ENCODE measurements at places on chromosomes 2 and 18. TPM values are rescaled to one million over a fixed set of nuclear protein-coding genes. Genes with fewer than 3 reads are reported as not detected.

Gene NEURL3
- not detected for total RNA-seq

DNA sequence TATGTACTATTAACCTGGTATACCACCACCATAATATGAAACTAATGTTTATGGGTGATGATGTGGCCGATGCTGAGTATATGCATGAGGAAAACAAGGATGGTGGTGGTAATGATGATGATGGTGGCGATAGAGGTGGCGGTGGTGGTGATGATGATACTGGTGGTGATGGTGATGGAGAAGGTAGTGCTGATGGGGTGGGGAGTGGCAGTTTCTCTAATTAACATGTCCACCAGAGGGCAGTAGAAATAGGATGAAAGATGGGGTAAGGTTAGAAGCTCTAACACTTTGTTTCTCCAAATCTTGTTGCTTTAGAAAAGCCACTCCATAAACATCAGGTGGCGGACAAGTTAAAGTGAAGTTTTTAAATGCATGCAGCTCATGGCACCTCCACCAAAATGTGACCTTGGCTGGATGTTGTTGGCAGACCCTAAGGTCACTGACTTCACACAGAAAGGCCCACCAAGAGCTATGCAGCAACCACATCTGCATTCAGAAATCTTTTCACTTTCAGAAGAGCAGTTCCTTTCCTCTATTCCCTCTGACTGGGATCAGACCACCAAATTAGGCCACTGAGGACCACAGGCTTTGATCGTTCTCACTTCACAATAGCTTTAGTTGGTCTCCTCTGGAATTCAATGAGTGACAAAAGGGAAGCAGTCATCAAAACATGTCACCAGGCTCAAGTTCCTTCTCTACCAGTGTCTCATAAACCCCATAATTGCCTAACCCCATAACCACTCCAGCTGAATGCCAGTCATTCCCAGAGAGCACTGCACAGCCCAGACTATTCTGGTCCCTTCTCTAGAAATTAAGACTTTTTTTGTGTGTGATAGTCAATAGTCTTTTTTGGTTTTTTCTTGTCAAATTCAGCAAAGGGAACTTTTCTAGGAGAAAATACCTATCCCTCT is 7.5 kb upstream of the BCL11A start:
- peak; percentile 56 for DNase-seq
- H3K36me3 ChIP-seq: no peaks in the 10 kb centered on the region
- peaks cover 16% of the 10 kb centered on the region for H3K4me1 ChIP-seq
- H3K27ac ChIP-seq: no peak overlapping the region
- no peak overlapping the region for H3K4me3 ChIP-seq
- peaks cover 49% of the 10 kb centered on the region for H3K27me3 ChIP-seq

DNA sequence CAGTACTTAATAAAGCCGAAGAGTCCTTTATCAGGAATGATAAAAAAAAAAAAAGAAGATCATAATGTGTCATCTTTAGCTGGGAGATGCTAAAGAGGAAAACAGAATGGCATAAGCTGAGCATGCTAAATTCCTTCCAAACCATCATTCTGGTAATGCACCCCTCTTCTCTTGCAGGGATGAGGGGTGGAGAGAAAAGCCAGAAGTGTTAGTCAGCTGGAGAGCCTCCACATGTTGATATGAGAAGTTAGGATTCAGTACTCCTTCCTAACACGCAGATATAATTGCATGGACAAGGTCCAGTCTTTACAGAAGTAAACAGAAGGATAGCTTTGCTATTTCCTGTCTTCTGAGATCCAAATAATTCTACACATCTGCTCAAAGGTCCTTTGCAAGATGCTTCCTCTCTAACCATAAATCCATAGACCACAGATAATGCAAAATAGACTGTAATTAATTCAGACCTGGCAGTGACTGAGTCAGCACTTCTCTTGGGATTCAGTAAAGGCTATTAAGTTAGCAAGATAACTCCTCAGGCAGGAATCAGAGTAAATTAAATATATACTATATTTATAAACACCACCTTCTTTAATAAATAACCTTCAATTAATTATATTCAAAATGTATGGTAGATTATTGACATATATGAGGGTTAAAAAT is 930.0 kb upstream of the KLHL29 start:
- H3K4me1 ChIP-seq: no peaks in the 10 kb centered on the region
- H3K36me3 ChIP-seq: no peaks in the 10 kb centered on the region
- DNase-seq: no peak
- H3K27ac ChIP-seq: no peak overlapping the region
- H3K27me3 ChIP-seq: no peaks in the 10 kb centered on the region
- no peak overlapping the region for H3K4me3 ChIP-seq

GRCh38 chr18:50424877-50425690 is 50.2 kb downstream of the SKA1 start:
- H3K4me3 ChIP-seq: no peak overlapping the region
- no peaks in the 10 kb centered on the region for H3K36me3 ChIP-seq
- H3K4me1 ChIP-seq: no peaks in the 10 kb centered on the region

GRCh38 chr2:39796134-39796533 is 17.1 kb upstream of the THUMPD2 start:
- no peaks in the 10 kb centered on the region for H3K36me3 ChIP-seq
- no peak for DNase-seq
- no peak overlapping the region for H3K4me3 ChIP-seq
- H3K4me1 ChIP-seq: no peaks in the 10 kb centered on the region
- H3K27me3 ChIP-seq: no peaks in the 10 kb centered on the region

GRCh38 chr2:203654826-203655225 is 51.6 kb upstream of the CD28 start:
- no peak overlapping the region for H3K27ac ChIP-seq
- DNase-seq: no peak
- no peaks in the 10 kb centered on the region for H3K27me3 ChIP-seq

DNA sequence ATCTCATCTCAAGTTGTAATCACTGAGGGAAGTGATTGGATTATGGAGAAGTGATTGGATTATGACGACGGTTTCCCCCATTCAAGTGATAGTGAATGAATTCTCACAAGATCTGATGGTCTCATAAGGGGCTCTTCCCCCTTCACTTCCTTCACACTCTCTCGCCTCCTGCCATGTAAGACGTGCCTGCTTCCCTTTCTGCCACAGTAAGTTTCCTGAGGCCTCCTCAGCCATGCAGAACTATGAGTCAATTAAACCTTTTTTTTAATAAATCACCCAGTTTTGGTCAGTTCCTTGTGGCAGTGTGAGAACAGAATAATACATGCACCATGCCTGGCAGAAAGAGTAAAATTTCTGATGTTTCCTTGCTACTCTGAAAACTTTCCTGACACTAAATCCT is 36.6 kb downstream of the CEP68 start:
- H3K4me1 ChIP-seq: no peaks in the 10 kb centered on the region
- no peak overlapping the region for H3K27ac ChIP-seq
- H3K27me3 ChIP-seq: no peaks in the 10 kb centered on the region
- DNase-seq: no peak
- H3K36me3 ChIP-seq: peaks cover 9% of the 10 kb centered on the region

Gene ALPG
- not detected for total RNA-seq

GRCh38 chr2:72562451-72563153 is 263.2 kb downstream of the EXOC6B start:
- DNase-seq: peak; percentile 3
- no peaks in the 10 kb centered on the region for H3K4me1 ChIP-seq
- H3K4me3 ChIP-seq: no peak overlapping the region
- no peaks in the 10 kb centered on the region for H3K36me3 ChIP-seq
- no peaks in the 10 kb centered on the region for H3K27me3 ChIP-seq

All from neural progenitor cell (in vitro differentiated cells).